Fibroblast of skin of left quadriceps (primary cell): ENCODE measurements at places on chromosomes 12 and 14.

GRCh38 chr12:51910168-51910567 is 2.9 kb downstream of the ACVRL1 start:
- DNase-seq, result no peak

- peak; percentile 24 for DNase-seq
These were observed 286.4 kb upstream of the PRKD1 start for GRCh38 chr14:30214014-30214413.

DNA sequence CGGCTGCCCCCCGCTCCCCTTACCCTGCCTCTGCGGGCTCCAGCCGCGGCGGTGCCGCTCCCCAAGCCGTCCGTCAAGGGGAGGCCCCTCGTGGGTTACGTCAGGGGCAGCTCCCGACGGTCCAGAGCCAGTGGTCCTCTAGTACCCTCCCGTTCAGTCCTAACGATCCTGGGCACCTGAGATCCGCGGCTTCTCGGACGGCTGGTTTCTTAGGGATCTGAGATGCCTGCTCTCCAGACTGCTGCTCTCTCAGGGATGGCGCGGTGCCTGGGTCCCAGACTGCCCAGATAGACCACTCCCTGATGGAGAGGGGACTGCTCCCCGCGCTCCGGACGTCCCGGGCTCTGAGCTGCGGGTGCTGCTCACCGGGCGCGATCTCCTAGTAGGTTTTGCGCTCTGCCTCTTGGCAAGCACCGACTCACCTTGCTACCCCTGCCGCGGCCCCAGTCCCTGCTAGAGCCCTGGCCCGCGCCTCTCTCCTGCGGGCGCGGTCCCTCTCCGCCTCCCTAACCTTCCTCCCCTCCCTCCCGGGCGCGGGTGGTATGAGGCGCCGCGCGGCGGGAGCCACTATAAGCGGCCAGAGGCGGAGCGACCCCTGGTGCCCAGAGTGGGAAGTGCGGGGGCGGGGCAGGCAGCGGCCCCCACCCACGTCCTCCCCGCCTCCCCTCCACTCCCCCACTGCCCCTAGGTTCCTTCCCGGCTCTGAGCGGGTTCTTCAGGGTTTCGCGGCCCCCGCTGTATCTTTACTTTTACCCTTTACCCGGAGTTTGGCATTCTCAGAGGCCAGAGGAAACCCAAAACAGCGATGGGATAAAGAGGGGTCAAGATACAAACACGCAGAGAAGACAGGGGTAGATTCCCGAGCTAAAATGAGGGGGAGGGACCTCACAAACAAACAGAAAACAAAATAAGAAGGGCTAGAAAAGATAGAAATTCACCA is at the start of gene C1QL4:
Gene C1QL4 (minus strand): TSS at position 544 of the 940 bp plus-strand sequence. CDS start 711 bp downstream, outside the sequence.
- DNase-seq, result peak; percentile 23

DNA sequence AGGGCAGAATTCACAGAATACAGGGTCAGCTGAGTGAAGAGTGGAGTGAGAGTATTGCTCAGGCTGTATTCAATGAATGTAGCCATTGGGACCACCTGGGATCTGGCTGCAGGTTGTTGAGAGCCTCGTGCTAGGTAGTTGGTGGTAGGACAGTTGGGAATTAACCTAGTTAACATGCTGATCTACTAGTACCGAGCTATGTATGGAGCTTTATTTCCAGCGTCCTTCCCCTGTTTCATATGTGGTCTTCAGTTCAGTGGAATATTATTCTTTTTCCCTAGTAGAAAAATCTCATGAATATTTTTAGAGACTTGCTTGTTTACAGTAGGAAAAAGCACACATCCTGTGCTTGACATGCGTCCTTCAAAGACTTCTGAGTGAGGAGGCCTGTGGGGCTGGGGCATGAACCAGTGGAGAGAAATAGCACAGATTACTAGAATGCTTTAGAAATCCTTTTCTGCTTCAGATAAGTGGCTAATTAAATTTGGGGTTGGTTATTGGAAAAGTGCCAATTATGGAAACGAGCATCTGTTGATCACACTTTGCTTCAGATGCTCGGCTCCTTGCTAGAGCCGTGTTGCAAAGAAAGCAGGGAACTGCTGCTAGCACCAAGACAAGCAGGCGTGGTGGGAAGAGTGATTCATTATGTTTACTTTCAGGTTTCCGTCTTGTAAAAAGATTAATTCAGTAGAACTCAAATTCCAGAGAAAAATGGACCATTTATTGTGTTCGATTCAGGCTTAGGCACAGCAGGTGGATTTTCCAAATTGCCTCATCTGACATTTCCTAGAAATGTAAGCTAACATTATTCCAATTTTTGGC is 53.6 kb downstream of the ARF6 start:
- DNase-seq, result peak; percentile 49

- no peak for DNase-seq
These were observed 78.6 kb downstream of the SLC15A5 start for GRCh38 chr12:16198884-16199283.

DNA sequence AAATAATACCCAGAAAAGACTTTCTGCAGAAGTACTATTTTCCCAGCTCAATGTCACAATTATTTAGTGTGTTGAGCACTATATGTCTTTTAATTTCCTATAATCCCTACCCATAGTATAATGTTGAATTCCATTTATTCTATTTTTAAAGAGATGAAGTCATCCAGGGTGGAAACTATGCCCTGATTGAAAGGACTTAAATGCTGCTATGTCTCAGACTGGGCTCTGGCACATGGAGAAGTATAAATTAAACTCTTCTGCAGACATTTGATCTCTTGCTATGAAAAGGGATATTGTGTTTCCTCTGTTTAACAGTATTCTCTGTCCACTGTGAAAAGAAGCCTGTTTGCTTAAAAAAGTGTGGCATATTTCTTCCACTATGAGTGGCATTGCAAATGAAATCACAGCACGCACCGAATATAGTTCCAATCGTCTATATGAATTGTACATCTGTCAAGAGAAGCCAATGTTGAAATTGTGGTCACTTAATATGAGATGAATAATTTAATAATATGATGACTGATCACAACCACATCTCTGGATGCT is 192.3 kb downstream of the BCAT1 start:
- no peak for DNase-seq

GRCh38 chr12:123150744-123151456 is at the start of gene PITPNM2:
Gene PITPNM2 (minus strand): TSS chr12:123151090. CDS start chr12:123034590, 116,500 bp downstream.
- DNase-seq, result peak; percentile 39

DNA sequence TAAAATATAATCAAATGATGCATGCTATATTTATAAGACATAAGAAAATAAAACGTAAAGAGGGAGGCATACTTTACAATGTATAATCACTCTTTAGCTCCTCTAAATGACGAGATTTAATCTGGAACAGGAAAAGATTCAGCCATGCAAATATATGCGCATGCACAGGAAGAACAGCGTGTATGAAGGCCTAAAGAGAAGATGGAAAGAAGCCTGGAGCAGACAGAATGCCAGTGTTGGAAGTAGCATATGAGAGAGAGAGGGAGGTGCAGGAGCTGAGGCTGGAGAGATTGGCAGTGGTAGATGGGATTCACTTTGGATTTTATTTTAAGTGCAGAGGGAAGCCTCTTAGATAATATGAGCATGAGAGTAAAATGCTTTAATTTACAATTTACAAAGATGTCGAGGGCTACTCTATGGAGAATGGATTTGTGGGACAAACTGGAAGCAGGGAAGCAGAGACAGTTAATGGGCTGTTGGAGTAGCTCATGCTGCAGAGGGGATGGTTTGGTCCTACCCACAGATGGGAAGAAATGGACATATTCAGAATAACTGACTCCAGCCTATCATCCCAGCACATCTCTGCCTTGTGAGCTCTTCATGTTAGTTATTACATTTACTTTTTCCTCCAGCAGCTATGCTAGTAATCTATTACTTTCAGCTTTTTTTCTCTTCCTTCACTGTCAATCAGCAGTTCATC is 411.1 kb downstream of the TMTC2 start:
- DNase-seq, result no peak

DNA sequence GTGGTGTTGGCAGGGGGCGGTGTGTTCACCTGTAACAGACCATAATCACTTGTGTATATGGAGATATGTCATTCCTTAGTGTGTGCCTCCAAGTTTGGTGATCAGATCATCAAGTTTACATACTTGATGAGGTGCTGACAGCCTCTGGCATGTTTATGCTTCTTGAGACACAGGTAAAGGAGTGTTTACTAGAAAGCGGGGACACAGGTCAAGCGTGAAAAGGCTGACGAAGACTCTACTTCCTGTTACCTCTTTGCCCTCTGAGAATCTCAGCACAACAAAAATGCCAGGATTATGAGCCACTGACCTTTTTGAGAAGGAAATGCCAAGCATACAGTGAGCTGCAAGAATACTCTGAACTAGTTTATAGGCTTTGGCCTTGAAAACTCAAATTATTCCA is 29.6 kb downstream of the PRDM4 start:
- no peak for DNase-seq

DNA sequence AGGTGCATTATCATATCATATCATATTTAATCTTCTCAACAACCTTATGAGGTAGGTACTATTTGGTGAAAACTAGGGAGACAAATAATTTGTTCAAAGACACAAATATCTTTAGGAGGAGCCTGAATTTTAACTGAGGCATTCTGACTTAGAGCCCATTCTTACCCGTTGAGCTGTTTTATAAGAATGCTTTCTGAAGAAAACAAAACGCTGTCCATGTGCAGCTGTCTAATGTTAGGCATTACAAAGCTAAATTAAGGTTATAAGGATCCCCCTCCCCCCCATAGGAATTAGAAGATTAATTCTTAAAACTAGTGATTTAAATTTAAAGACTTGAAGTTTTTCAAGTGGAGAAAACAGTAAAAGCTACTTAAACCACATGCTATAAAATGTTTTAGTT is 6.4 kb downstream of the KTN1 start:
- no peak for DNase-seq

DNA sequence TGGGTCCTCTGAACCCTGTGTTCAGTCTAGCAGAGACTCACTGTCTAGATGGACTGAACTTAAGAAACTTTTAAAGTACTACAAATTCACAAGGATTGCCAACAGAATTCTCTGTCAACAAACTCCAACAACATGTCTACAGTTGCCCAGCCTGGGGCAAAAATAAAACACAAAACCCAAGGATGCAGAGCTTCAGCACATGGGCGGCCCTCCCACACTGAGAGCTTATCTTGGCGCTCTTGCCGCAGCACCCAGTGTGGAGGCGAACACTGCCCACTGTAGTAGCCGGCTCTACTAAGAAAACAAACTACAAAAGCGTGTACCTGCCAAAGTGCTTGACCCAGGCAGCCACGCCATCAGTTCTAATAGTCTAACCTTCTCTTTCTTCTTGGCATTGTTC is 66.7 kb downstream of the PTPN21 start:
- DNase-seq, result no peak

DNA sequence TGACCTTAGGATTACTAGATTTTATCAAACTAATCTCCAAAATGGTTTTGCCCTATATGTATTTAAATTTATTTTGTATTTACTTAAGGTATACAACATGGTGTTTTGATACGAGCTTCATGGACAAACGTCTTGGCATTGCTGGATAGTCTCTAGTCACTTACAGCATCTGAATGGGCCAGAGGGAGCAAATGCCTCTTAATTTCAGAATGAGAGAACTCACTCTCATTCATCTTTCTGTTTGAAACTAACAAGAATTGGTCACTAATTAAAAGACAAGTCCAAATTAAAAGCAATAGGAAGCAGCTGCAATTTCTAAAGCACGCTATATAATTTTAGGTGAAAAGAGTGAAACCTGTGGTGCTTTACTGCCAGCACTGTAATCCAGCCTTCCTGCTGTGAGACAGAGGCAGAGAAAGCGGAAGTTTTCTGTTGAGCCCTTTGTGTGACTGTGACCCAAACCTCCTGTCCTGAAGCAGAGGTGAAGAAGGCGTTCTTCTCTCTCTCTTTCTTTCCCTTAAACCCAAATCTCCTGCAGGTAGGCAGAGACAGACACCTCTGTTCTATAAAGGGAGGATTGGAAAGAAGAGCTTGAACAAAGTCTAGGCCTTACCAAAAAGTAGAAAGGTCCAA is 184.6 kb upstream of the NAV3 start:
- no peak for DNase-seq

- DNase-seq, result no peak
These were observed 91.1 kb downstream of the FBXL14 start for GRCh38 chr12:1503281-1503711.

- no peak for DNase-seq
These were observed 53.3 kb downstream of the WDR20 start for GRCh38 chr14:102192840-102193502.

- DNase-seq, result no peak
These were observed 3.6 kb upstream of the WSB2 start for GRCh38 chr12:118064608-118065007.

GRCh38 chr14:20904393-20905029 is 13.3 kb downstream of the RNASE3 start:
- no peak for DNase-seq

DNA sequence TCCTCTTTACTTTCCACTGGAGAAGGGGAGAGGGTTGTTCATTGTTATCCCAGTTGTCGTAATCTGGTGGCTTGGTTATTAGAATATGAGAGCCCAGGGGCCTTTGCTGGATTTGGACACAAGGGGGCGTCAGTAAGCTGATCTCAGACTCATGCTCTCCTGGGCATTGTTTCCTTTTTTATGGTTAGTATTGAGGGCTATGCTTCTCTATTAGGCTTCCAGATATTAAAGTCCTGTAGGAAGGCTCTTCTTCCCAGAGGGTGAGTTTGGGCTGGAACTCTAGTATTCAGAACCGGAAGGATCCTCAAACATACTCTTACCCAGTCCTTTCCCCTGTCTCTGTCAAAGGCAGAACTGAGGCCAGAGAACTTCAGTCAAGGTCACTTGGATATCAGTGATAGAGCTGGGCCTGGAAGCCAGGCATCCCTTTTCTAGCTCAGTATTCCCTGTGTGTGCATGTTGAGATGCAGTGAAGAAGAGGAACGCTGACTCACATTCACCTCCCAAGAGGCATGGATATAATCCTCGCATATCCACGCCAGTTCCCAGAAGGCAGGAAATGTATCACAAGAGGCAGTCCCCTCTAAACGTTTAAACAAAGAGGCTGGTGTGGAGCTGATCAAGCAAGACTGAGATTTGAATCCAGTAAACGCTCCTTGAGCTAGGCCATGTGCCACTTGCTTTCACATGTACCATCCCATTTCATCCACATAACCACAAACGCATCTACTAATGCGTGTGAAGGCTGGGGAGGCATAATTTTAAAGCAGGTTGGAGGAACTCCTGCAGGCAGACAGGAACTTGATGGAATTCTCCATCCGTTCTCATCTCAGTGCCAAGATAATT is 41.6 kb downstream of the UBE3B start:
- peak; percentile 80 for DNase-seq

DNA sequence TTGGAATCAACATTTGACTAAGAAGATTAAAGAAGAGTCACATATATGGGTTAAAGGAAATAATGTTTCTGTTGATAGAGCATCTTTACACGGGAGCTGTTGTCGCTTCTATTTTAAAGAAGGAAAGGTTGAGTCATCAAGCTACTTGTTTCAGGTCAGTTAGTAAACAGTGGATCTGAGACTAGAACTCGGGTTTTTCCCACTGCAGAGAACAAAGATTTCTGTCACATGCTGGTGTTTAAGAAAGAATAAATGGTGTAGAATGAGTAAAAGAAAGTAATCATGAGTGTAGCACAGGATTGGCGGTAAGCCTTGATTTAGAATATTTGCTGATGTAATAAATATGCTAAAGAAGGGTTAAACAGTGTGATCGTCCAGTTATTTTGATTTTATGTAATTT is 455.5 kb downstream of the AEBP2 start:
- DNase-seq, result no peak

- no peak for DNase-seq
These were observed 9.2 kb upstream of the PYROXD1 start for GRCh38 chr12:21428241-21428640.
